Stimulated activated CD4-positive, alpha-beta T cell treated with anti-CD3 and anti-CD28 coated beads, Interleukin-1b, Interleukin-23, amount 100 ng/mL, for 24 hours (primary cell): ENCODE measurements at places on chromosomes 5 and 9.

- no peak for DNase-seq
Measured at GRCh38 chr5:2071562-2071961, 188.8 kb upstream of the IRX4 start.

DNA sequence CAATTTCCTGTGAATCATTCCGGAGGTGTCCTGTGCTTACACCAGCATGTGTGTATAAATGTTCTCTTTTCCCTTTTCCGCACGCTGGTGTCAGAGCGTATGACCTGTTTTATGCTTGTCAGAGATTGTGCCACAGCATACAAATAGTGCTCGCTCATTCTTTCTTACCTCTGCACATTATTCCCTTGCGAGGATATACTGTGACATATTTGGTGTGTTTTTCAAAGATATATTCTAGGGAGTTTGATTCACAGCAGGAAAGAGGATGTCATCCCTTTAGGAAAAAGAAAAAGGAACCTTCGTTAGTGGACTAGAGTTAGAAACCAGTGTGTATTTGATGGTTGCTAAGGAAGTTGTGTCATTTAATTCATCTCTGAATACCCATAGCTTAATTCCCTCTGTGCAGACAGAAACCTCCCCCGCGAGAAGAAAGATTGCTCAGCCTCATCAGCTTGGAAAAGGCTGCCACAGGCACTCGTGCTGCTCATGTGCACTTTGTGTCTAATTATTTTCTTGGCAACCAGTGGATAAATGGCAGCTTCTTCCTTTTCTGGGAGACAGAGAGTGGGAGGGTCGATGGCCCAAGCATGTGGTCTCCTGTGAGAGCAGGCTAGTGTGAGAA is 14.7 kb upstream of the CCIN start:
- DNase-seq = no peak

DNA sequence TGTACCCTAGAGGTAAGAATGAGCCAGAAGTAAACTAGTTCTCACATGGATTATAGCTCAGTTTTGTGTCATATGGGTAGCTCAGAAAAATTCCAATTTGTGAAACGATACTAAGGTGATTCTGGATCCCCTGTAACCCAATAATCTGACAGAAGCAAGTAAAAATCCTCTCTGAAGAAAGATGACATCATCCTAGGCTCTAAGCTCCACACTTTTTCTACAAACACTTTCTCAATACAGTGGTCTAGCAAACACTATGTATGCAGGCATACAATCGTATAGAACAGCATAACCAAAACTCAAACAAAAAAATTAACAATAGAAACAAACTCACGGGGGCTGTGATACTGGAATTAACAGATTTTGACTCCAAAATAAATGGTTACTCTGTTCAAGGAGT is 26.7 kb upstream of the ZNF169 start:
- no peak for DNase-seq

- DNase-seq = no peak
Measured at GRCh38 chr5:155263381-155263780, 249.8 kb downstream of the KIF4B start.

GRCh38 chr9:105901514-105902109 is 207.3 kb downstream of the TMEM38B start:
- no peak for DNase-seq

- peak; percentile 17 for DNase-seq
Measured at GRCh38 chr9:69671879-69672595, at the start of gene APBA1. APBA1 (minus strand) TSS chr9:69672371.

DNA sequence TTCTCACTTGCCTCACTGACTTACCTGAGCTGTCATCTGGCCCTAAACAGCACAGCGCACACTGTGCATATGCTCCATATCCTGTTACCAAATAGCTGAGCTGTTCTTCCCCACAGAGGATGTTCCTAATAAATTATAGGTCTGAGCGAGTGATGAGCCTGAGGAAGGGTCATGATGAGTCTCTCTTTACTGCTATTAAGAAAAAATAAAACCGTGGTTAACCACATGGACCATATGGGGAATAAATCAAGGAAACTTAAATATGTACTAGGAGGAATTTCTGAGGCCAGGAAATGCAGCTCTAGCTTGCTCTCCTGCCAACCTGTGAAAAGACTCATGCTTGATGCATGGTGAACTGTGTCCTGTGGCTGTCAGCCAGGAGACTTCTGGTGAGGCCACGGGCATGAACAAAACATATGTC is 424.8 kb upstream of the DMAC1 start:
- DNase-seq = no peak

GRCh38 chr9:136614967-136615623 is 47.6 kb upstream of the EGFL7 start:
- no peak for DNase-seq
